ENCODE measurements at places on chromosomes 12 and 14.

- DNase-seq = no peak
These were observed 34.7 kb downstream of the KCNA5 start for GRCh38 chr12:5078423-5078822.

GRCh38 chr14:92041203-92041602, 1.3 kb upstream of the TRIP11 start:
- DNase-seq = no peak

GRCh38 chr12:50725011-50725942, 38.6 kb upstream of the ATF1 start:
- peak; percentile 14 for DNase-seq

- no peak for DNase-seq
These were observed 77.3 kb upstream of the PCNX4 start for GRCh38 chr14:60014402-60014801.

Data from EL (cell line).